Amniotic stem cell (primary cell): ENCODE measurements at places on chromosomes 13 and 19.

- DNase-seq = peak; percentile 99
These were observed 5.4 kb downstream of the MAMSTR start for GRCh38 chr19:48713864-48714755.

- DNase-seq = no peak
These were observed 14.0 kb downstream of the LRRC4B start for GRCh38 chr19:50554212-50554611.

GRCh38 chr13:93951108-93951507 is 528.4 kb downstream of the DCT start:
- no peak for DNase-seq

GRCh38 chr19:45716359-45717130 is 14.2 kb downstream of the FBXO46 start:
- no peak for DNase-seq

DNA sequence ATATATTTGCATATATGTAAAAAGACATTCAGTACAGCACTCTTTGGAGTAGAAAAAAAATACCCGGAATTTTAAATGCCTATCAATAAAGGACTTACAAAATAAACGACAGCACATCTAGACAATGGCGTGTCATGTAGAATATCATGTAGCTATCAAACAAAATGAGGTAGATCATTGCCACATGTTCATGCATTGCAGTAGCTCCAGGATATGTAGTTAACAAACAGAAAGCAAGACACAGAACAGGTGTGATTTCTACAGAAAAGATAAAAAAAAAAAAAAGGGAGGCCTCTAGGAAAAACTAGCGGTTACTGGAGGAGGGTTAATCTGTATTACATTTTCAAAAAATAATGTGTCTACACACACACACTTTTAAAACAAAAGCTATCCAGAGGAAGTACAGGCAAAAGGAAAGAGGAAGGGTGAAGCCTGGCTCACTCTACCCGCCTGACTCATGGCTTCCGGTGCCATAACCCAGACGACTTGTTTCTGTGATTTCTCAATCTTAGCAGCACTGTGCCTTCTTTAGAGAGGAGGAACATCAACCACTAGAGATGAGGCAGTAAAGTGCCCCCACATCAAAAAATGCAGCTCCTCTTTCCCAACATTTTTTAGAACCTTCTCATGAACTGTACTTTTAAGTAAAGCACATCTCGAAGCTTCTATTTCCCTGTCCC is 6.9 kb downstream of the KCTD12 start:
- DNase-seq = no peak

- no peak for DNase-seq
These were observed 20.5 kb downstream of the NCAN start for GRCh38 chr19:19232261-19232721.

GRCh38 chr13:113500530-113501265 is 10.2 kb upstream of the DCUN1D2 start:
- DNase-seq = no peak

DNA sequence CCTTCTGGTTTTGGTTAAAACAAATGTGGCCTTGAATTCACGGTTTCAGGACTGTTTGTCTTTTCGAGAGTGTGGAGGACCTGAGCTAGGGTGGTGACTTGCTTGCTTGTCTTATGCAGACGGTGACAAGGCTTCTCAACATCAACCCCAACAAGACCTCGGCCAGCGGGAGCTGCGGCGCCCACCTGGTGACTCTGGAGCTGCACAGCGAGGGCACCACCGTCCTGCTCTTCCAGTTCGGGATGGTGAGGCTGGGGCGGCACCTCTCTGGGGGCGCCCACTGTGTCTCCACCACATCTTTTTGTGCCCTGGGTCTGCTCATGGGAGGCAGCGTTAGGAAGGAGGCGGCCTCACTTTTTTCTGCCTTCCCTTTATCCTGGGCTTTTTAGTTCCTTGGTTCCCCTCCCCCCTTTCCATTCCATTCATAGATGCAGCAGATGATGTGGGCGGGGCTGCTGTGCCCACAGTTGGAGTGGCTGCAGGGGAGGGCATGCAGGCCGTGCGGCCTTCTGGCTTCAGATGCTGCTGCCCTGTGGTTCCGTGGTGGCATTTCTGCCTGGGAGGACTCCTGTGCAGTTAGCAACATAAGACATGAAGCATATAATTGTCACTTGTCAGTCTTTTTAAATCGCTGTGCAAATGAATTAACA is 23.3 kb downstream of the LAMP1 start:
- DNase-seq = no peak

- DNase-seq = no peak
These were observed 36.0 kb upstream of the NEK3 start for GRCh38 chr13:52195401-52195837.

DNA sequence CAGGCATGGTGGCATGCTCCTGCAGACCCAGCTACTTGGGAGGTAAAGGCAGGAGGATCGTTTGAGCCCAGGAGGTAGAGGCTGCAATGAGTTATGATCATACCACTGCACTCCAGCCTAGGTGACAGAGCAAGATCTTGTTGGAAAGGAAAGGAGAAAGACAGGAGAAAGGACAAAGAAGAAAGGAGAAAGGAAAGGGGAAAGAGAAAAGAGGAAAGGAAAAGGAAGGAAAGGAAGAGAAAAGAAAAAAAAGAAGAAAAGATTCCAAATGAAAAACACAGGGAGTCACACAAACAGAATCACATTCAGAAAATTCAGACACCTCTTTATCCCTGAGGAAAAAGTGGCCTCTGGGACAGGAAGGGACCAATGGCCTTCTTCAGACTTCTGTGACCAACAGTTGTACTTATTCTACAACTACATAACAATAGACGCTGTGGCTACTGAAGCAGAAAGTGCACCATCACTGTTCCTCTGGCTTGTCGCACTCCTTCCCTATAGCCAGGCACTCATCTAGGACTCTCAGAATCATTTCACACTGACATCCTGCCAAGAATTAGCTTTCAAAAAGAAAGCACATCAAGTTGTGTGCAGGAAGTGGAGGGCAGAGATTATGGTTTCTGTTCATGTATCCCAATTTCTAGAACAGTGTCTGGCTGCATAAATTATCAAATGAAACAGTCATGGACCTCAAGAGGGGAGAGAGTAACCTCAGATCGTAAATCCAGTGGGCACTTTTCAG is 5.9 kb downstream of the MTMR6 start:
- DNase-seq = no peak

DNA sequence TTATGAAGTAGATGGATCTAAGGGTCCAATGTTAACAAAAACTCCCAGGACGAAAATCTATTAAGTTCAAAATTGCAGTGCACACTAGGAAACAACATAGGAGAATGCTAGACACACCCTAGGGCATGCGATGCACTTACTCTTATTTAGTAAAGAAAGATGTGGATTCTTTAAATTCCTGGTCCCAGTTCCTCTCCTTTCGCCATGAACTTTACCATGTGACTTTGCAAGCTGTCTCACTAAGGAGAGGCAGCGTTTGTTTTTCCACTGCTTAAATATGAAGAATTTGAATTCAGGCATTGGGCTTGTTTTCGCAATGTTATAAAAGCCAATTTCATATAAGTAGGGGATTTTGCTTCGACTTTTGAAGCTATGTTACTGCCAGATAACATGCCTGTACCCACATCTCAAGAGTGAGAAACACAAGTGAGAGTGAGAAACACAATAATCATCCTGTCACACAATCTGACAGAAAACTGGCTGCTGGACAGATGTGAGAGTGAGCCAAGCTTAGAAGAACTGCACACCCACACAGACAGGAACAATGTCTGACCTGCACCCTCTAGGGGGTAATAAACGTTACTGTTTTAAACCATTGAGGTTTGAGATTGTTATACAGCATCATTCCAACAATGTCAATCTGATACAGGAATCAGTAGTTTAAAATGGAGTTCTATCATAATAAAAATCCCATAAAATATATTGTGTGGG is 1308.4 kb downstream of the SLITRK5 start:
- DNase-seq = no peak

DNA sequence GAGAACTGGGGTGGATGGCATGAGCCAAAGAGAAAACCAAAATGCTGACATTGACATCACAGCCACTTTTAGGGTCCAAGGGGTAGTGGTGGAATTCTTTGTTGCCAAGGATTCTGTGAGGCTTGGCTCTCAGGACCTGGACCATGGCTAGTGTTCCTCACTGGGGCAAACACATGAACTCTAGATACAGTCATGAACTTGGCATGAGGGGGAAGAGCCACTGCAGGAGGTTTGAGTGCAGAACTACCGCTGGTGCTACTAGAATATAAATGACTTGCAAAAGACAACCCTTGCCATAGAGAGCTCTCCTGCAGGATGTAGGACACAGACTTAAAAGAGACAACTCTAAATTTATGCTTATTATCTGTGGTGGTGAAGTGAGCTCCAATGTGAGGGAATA is 29.8 kb upstream of the FRY start:
- DNase-seq = no peak

DNA sequence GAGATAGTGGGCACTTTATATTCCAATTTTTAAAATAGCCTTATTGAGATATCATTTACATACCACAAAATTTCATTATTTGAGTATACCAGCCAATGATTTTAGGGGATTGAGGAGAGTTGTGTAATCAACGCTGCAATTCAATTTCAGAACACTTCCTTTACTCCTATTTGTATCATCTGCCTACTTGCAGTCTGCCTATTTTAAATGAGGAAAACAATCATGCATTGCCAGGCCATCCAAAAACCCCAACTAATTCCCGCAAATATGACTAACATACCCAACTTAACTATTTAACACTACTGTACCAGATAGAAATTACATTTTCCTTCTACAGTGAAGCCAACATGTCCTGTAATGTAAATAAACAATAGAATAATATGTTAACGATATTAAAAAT is 26.7 kb downstream of the CAB39L start:
- no peak for DNase-seq

- DNase-seq = no peak
These were observed 4.4 kb upstream of the EID2 start for GRCh38 chr19:39544226-39544903.
